ENCODE measurements at places on chromosomes 2 and 18.

DNA sequence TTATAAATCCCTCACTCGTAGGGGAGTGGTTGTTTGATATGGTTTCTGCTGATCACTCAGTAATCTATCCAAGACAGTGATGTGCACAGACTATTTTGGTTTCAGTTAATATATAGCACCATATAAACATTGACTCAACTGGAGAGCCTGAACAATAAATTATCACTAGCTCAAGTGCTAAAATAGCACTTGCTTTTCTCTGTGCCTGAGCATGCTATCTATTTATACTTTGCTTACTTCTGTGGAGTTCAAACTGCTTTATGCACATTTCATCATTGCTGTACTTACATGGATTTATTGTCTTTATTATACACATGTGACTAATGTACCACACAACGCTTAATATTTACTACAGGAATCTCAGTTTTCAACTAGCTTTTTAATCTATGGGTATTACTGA lies 133.6 kb downstream of the BCL2 start:
- DNase-seq = no peak

DNA sequence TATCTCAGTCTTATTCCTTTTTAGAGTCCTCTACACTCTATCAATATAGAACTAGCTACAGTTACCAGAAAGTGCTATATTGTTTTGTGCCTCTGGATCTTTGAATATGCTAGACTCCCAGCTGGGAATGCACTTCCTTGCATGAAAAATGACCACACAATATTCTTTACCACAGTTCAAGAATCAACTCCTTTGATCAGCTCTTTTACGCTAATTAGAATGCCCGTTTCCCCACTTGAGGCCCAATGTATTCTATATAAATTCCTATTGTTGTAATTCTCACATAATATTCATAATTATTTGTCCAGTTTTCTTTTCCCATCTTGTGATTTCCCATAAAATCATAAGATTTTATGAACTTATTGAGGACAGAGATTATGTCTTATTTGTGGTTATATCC lies 142.2 kb downstream of the UBE2E3 start:
- DNase-seq = no peak

GRCh38 chr18:55351241-55351691 lies 236.7 kb downstream of the TCF4 start:
- DNase-seq = peak; percentile 20

DNA sequence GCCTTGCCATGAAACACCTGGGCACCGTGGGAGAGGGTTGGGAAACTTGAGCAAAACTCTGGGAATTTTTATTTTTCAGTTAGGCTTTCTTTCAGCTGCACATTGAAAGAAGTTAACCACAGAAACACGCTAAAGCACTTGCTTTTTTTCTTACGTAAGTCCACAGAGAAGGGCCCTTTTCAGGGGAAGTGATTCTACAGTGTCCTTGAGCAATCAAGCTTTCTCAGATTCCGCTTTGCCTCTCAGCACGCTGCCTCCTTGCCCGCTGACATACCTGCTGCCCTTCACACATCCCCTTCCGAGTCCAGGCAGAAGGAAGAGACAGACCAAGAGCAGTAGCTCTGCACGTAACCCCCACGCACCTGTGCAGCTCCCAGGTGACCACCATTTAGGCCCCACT lies 135.5 kb upstream of the MYT1L start:
- no peak for DNase-seq

DNA sequence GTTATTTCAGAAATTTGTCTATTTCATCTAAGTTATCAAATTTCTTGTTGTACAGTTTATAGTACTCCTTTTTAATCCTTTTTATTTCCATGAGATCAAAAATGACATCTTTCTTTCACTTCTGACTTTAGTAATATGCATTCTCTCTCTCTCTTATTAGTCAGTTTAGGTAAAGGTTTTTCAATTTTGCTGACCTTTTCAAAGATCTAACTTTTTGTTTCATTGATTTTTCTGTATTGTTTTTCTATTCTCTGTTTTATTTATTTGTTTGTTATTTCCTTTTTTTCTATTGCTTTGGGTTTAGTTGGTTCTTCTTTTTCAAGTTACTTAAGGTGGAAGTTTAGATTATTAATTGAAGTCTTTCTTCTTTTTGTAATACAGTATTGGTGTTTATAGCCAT lies 294.2 kb downstream of the CCDC85A start:
- no peak for DNase-seq

- no peak for DNase-seq
Measured at GRCh38 chr2:121282800-121283385, 2.1 kb downstream of the TFCP2L1 start.

GRCh38 chr2:210198326-210198725 lies 26.9 kb downstream of the ACADL start:
- DNase-seq = peak; percentile 61

GRCh38 chr18:10230072-10230471 lies 224.4 kb upstream of the APCDD1 start:
- DNase-seq = peak; percentile 66

DNA sequence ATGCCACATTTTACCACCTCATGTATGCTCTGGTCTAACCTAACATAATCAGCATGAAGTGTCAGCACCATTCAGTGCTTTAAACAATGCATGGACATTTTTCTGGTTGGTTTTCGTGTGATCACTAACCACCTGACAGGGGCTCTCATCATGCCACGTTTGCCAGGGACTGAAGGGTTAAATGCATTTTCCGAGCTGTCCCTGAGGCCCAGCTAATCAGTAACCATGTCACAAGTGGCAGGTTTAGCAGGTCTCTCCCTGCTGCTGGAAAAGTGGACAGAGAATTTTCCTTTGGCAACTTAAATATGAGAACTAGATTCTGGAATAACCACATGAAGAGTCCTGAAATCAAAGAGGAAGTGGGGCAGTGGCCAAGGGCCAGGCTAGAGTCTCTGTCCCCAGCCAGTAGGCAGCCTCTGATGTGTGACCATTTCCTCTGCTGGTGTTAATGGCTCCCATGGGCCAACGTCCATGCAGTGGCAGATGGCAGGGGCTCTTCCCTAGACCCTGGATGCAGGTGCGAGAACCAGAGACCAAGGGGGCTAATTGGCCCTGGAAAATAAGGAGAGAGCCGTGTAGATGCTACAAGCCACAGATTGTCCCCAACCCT lies 69.5 kb downstream of the TPGS2 start:
- no peak for DNase-seq

GRCh38 chr2:25582077-25582830 lies 91.1 kb downstream of the DTNB start:
- DNase-seq = no peak

DNA sequence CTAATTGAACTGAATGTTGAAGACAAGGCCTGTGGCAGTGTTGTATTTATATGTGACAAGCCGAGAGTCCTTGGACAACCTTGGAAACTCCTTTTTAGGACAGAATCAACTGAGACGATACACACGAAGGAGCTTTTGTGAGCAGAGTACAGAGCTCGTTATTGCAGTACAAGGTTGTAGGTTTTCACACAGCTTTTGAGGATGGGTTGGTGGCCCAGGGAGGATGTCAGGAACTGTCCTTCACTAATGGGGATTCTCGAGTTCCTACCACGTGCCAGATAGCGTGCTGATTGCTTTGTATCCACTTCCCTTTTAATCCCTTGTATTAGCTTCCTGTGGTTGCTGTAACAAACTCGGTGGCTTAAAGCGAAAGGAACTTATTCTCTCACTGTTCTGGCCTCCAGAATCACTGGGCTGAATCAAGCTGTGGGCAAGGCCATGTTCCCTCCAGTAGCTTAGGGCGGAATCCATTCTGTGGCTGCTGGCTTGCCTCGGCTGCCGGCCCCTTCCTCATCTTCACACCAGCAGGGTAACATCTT lies 20.2 kb downstream of the INPP4A start:
- DNase-seq = no peak

DNA sequence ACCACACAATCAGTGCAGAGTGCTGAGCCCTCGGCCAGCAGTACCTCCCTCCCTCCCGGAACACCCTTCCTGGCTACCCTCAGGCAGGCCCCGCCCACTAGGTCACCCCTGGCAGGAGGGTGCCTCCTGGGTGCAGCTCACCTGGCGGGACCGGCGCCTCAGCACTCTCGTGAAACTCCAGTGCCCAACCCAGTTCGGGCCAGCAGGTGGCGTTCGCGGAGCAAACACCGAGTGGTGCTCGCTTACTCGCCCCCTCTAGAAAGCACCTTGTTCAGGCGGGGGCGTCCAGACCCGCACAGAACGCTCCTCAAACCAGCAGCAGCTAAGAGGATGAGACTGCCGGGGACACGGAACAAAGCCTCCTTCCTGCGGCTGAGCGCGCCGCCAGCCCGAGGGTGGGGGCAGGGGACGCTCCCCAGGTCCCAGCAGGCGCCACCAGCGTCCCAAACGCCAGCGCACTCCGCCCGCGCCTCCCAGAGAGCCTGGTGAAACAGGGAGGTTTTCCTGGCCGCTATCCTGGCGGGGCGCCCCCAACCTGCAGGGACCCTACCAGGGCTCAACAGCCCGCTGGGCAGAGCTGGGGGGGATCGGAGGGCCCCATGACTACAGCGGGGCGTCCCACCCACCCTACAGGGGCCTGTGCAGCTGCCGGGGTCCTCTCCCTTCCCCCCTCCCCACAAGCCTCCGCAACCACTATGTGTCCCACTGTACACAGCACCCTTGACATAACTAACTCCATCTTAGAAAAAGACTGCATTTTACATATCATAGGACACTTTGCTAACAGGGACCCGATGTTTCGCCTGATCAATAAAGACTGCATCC lies 44.7 kb downstream of the MRPS5 start:
- peak; percentile 24 for DNase-seq

GRCh38 chr2:165539985-165540384 lies 70.5 kb downstream of the CSRNP3 start:
- no peak for DNase-seq

DNA sequence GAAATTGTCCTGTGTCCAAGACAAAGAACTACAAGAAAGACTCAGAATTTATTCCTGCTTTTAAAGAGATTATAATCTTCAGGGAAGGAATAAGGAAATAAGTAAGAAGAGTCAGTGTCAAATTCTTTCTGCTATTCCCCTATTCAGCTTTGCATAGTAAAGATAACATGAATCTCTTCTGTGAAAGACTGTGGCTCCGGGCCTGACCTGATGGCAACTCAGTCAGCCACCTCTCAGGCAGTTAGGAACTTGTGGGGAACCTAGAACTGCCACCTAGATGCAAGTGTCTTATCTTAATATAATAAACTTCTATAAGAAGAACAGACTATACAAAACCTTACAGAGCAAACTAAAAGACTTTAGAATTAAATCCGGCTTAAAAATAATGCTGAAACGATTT lies 382.0 kb downstream of the RAD51AP2 start:
- no peak for DNase-seq

DNA sequence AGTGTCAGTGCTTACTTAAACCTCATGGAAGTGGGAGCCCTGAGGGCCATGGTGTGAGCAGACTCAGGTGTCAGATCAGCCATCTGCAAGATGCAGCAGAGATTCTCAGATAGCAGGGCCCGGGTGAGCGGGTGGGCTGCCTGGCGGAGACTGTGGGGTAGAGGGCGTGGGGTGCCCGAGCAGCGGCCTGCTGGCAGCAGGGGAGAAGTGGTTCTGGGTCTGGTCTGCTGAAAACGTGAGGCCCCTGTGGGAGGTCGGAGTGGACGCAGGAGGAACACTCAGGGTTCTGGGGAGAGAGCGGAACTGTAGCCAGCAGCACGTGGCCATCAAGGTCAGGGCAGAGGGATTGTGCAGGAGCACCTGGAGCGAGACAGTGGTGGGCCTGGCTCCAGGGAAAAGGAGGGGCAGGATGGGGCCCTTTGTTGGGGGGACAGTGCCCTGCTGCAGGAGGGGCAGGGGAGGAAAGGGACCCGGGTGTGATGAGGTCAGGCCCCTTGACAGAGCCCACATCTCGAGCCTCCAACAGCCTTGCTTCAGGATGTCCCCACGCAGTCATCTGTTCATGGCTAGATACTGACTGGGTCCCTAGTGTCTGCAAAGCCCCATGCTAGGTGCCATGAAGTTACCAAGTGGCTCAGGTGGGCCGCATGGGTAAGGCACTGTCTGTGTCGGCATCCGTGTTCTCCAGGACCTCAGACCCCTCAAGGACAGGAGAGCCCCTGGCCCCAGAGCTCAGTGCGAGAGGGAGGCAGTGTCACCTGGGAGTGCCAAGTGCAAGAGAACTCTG lies 2.7 kb upstream of the ESPNL start:
- DNase-seq = no peak

- DNase-seq = no peak
Measured at GRCh38 chr2:186201371-186201770, 284.7 kb upstream of the ZC3H15 start.

DNA sequence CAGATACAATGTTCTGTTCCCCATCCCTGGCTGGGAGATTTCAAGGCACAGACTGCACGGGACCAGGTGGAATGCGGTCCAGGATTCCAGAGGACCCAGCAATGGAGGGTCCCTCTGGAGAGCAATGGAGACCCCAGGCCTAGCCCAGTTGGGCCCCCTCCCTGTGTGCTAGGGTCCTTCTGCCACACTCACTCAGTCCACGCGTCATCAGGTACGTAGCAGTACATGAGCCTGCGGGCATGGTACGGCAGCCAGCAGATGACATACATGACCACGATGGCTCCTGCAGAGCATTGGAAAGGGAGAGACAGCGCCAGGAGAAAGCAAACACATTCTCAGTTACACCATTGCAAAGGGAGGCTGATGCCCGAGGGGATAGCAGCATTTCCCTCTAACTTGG lies 10.1 kb downstream of the NTSR2 start:
- DNase-seq = no peak

- DNase-seq = no peak
Measured at GRCh38 chr18:70385474-70385873, 96.6 kb downstream of the SOCS6 start.

DNA sequence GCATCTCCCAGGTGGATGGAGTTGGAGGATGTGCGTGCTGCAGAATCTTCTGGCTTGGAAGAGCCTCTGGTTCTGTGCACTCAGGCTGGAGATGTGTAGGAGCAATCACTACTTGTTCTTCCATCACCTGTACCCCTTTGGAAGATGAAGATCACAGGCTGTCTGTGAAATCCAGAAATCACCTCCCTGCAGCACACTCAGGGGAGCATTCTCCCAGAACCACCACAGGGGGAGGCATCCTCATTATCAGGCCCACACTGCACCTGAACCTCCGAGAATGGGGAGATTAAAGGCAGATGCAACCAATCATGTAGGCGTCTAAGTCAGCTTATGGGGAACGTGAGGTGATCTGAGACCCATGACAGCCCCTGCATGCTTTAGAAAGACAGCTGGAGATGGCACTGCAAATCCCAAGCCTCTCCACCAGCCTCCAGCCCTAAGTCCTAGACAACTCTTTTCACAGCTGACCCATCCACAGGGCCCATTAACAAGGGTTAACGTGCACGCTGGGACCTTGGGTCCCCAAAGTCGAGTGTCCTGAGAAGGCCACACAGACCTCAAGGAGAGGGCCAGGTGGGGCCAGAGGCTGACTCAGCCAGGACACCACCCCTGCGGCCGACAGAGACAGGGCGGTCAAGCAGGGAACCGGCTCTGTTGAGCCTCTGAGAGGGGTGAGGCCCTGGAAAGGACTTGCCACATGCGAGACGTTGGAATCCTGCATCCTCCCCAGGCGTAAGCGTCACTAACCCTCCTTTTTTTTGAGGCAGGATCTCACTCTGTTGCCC lies 314.9 kb downstream of the EIPR1 start:
- DNase-seq = no peak

GRCh38 chr2:208033701-208034502 lies 8.6 kb upstream of the PLEKHM3 start:
- DNase-seq = no peak
